ENCODE measurements at places on chromosomes 2 and 18.

DNA sequence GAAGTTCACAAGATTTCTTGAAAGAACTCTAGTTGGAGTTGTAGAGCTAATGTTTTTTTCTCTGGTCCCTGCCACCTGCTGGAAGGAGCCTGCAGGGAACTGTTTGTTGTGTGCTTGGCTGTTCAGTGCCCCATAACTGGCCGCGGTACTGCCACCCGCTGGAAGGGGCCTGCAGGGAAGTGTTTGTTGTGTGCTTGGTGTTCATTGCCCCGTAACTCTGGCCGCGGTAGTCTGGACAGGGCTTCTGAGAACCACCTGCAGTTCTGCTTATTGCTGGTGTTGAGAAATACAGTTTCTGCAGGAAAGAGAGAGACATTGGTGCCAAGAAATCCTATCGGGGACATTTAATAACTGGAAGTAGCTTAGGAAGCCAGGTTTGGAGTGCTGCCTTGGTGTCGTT lies 58.1 kb downstream of the AGAP1 start:
- no peak for DNase-seq

GRCh38 chr18:75829091-75829490 lies 401.6 kb upstream of the SMIM21 start:
- no peak for DNase-seq

GRCh38 chr18:30544141-30544540 lies 498.4 kb downstream of the DSC3 start:
- DNase-seq: no peak

DNA sequence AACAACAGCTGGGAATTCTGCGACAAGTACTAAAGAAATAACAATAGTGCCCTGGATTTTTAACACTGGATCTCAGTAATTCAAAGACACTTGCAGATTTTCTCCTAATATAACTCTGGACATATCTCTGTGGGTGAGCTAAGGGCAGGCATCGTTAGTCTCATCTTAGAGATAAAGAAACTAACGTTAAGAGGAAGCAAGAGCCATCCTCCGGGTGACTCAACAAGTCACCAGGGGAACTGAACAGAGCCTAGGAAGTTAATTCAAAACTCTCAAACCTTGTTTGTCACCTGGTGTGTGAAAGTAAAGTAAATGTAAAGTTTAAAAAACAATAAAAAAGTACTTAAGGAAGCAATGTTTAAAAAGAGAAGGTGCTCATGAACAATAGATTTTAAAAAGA lies 41.6 kb upstream of the NRP2 start:
- DNase-seq: no peak

- no peak for DNase-seq
Measured at GRCh38 chr2:121804997-121805765, 49.7 kb downstream of the TSN start.

GRCh38 chr2:195532628-195533271 lies 124.3 kb upstream of the SLC39A10 start:
- no peak for DNase-seq

DNA sequence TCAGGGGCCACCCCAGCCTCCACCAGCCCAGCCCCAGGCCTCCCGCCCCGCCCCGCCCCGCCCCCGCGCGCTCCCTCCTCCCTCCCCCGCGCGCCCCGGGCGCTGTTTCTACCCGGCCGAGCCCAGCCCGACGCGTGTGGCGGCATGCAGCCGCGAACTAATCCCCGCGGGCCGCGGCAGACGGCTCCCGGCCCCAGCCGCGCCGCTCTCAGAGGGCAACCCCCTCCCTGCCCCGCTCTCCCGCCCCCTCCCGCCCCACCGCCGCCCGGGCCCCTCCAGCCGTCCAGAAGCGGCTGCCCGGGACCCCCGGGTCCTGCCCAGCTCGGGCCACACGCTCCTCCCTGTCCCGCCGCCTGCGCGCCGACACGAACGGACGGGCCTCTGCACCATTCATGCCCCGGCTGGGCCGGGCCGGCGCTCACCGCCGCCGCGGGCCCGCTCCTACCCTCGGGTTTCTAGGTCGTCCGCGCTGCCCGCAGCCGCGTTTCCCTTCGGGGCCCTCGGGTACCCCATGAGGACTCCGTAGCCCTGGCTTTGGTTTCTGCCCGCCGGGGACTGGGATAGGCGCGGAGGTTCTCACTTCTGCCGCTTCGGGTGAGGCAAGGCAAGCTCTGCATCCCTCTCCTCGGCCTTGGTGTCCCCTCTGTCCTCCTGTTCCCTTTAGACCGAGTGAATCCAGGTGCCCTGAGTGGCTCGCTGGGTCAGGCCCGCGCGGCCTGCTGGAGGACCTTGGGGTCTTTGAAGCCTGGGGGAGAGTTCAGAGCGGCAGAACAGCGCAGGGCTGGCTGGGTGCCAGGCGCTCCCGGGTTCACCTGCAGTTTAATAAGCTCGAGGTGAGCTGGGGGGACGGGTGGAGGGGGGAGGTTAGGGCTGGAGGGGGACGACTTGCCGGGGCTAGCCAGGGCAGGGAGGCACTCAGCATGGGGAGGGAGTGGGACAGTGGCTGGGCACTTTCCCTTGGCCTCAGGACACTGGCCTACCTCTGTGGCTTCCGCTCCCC lies 3.1 kb downstream of the WNT10A start:
- DNase-seq: no peak

DNA sequence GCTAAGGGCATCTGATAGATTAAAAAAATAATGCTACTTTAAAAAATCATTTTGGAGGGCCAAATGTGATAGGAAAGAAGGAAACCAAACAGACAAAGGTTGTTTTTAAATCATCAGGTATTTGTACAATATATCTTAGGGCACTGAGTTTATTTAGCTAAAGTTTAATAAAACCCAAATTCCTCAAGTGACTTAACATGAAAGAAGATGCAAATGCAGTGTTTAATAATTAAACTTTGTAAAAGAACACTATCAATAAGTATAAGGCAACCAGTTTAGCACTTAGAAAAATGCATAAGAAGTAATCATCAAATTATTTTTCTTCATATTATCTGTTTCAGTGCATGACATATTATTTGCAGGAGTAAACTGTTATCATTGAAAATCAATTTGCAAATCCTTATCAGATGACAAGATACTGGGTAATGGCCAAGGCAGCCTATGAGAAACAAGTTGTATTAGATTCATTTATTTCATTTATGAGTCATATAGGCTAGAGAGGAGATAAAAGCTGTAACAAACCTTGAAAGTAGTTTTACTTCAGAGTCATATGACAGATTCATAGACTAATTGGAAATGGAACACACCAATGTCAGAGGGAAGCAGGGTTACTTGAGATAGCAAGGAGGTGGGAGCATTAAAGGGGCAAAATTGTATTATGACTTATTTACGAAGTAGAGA lies 165.5 kb downstream of the GCA start:
- no peak for DNase-seq

DNA sequence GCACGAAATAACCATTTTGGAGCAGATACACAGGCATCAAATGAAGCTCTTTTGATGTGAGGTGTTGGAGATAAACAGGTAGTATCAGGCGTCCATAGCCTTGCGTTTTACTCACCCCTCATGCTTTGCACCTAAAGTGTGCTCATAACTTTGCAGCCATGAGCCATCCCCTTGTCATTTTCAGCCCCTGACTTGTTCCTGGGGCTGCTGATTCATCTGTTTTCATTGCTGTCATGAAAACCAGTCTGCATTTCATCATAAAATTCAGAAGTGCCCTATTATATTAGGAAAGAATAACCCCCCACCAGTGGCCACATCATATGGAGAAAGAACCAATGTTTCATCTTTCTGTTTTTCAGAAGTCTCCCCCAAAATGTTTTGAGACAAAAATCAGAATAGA lies 329.7 kb upstream of the NRP2 start:
- DNase-seq: no peak

- no peak for DNase-seq
Measured at GRCh38 chr2:138897274-138897673, 117.1 kb upstream of the NXPH2 start.

- DNase-seq: no peak
Measured at GRCh38 chr2:140604788-140605187, 1526.0 kb downstream of the LRP1B start.

GRCh38 chr2:176122052-176122682 lies 352 bp upstream of the HOXD9 start:
- DNase-seq: no peak

DNA sequence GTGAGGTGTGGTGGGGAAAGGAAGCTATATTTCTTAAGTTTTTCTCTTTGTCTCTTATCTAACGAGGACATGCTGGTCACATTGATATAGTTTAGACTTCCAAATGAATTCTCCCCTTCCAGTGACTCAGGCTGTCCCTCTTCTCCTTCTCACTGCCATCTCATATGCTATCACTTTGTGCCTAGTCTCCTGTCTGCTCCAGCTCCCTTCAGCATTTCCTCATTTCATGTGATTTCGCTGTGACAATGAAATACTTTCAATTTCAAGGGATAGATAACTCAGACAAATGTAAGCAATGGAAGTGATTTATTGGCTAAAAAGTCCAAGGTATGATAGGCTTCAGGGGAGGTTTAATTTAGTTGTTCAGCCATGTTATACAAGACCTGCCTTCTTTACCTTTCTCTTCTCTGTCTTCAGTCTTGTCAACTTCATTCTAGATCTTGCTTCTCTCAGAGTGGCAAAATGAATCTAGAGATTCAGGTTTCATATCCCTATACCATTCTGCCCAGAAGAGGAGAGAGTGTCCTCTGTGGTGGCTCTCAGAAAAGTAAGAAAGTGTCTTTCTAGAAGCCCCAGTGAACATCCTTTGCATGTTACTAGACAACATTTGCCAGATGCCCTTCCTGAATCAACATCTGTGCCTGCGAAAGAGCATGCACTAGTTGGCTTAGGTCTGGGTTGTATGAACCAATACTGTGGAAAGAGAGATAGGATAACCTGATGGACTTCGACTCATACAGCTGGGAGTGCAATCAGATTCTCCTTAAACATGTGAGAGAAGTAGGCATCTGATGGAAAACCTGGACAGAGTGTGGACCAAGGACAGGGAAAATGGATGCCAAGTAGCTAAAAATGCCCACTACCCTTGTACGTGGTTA lies 29.9 kb upstream of the GPR155 start:
- DNase-seq: no peak

DNA sequence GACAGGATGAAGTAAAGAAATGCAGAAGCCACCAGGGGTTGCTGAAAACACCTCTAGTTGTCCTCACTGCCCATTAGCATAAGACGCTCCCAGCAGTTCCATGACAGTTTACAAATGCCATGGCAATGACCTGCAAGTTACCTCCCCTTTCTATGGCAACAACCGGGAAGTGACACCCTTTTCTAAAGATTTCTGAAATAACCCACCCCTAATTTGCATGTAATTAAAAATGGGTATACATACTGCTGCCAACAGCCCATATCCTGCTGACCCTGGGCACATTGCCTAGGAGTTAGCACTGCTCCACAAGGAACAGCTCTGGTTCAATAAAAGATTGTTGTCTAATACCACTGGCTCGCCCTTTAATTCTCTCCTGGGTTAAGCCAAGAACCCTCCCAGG lies 178.3 kb upstream of the LRATD1 start:
- DNase-seq: no peak

DNA sequence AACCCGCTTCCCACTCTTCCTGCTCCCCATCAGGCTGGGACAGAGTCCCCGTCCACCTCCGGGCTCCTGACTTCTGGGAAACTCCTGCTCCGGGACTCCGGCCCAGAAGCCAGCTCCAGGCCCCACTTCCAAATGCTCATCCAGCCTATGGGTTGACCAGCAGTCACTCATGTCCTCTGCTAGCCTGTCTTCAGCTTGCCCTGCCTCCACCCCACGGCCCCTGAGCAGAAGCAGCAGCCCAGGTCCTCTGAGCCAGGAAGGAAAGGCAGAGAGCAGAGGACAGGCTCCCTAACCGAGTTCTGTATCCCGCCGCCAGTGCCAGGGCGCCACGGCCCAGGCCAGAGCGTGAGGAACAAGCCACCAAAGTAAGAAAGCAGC lies 86.4 kb upstream of the ID2 start:
- no peak for DNase-seq

- DNase-seq: no peak
Measured at GRCh38 chr2:197307236-197307932, 3.2 kb downstream of the ANKRD44 start.

DNA sequence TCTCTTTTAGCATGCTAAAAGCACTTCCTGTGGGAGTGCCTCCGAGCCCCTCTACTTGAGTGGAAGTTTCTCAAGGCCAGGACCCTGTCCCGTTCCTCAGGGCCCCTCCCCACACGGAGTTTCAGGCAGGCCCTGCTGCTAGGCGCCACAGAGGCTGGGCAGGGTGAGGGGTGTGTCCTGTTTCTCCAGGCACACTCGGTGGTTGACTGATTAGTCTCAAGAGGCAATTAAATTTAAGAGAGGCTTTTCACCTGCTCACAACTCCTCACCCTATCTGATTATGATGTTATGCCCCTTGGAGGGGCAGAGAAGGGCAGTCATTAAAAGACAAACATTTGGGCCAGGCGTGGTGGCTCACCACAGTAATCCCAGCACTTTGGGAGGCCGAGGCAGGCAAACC lies 160.8 kb upstream of the HAAO start:
- no peak for DNase-seq

- no peak for DNase-seq
Measured at GRCh38 chr18:63292831-63293683, 26.5 kb downstream of the BCL2 start.

DNA sequence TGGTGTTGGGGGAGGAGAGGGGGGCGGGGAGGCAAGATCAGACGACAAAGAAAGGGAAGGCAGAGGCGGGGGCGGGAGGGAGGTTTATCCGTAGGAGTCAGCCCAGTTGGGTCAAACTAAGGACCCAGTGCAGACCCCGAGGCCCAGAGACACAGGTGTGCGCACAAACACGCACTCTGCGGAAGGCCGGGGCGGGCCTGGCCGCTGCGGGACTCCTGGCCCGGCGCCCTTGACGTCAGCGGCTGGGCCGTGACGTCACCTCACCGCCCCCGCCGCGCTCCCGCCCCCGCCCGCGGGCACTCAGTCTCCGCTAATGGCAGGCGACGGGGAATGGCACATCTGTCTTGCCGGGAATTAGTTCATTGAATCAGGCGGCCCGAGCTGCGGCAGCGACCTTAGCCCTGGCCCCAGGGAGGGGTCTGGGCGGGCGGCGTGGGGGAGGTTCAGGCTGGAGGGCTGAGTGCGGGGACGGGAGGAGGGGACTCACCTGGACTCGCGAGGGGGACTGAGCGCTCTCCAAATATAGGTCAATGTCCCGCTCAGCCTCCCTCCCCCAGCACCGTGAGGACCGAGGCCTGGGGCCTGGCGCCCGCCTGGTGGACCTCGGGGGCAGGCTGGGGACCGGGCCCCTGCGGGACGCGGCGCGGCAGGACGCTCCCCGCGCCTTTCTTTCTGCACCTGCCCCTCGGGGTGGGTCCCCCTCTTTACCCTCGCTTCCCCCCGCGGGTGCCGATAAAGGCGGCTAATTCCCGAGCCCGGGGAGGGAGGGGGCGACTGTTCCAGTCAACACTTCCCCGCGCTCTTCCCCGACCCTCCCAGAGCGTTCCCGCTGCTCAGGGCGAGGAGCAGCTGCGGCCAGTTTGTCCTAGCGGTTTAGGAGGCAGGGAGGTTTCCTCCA lies 15.5 kb upstream of the ECEL1 start:
- peak; percentile 55 for DNase-seq
